Stimulated activated CD8-positive, alpha-beta memory T cell treated with anti-CD3 and anti-CD28 coated beads, Interleukin-15, amount 100 ng/mL, for 48 hours (primary cell): ENCODE measurements at places on chromosomes 12 and 14.

DNA sequence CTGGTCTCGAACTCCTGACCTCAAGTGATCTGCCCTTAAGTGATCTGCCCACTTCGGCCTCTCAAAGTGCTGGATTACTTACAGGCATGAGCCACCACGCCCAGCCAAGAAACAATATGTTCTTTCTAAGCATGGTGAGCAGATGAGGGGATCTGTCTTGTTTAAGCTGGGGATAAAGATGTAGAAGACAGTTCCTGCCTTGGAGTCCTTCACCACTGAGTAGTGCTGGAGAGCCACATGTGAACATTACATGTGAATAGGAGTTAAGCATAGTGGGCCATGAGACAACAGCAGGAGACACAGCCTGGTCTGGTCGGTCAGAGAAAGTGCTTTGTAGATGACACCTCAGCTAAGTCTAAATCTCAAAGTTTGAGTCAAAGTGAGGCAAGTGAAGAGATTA, 26.0 kb downstream of the TMBIM6 start:
- DNase-seq = no peak

GRCh38 chr14:89110110-89110509, 285.7 kb downstream of the TTC8 start:
- DNase-seq = no peak

DNA sequence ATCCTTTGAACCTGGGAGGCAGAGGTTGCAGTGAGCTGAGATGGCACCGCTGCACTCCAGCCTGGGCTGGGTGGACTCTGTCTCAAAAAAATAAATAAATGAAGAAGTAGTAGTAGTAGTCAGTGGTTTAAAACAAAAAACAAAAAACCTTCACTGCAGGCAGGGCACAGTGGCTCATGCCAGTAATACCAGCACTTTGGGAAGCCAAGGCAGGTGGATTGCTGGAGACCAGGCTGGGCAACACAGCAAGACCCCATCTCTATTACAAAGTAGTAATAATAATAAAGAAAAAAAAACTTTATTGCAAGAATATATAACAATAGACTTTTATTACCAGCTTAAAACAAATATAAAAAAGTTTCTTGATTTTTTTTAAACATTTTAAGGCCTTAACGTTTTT, 13.8 kb upstream of the NEK9 start:
- DNase-seq = no peak

DNA sequence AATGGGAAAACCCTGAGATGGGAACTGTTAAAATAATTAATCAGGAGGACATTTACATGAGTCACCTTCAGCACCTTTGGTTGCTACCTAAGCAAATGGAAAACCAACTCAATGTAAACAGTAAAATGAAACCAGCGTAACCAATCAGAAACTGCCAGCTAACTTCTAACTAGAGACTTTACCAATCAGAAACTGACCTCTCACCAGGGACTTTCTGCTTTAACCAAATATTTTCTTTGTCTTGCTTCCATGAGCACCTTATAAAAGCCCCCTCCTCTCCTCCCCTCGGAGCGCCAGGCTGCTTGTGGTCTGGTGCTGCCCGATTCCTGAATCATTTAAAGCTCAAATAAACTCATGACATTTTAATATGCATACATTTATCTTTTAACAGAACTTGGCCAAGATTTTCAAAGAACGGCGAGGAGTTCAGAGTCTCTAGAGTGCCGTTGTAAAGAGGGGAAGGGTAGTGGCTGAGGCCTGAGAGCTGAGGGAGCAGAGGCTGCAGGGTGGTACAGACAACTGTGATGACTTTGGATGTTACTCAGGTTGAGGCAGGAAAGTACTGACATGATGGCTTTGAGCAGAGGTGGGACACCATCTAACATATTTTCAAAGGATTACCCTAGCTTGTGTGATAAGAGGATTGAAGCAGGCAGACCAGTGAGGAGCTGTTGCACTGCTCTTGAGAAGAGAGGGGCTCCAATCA, 183.6 kb downstream of the CRADD start:
- no peak for DNase-seq

GRCh38 chr14:100711493-100711892, 15.2 kb upstream of the DLK1 start:
- DNase-seq = no peak

DNA sequence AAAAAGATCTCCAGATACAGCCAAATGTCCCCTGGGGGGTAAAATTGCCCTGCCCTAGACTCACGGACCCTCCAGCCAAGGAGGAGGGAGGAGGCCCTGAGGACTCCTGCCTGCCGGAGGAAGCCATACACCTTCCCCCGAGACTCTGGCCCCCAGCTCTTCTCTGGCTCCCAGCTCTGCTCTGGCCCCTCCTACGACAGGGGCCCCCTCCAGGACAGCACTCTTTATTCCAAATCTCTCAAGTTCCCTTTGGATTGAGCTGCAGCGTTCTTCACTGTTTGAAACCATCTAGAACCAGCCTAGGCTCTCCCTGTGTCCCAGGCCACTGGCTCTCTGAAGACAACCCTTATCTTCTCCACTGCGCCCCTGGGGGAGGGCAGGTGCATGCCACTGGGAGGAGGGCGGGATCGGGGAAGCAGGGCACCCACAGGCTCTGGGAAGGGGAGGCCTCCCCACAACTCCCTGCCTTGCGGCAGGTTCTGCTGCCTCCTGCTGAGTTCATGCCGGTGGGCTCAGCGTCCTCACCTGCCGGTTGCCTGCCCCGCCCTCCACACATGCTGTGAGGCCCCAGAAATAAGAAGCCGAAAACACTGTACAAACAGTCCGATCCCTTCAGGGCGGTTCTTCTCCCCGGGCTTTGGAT, 112.7 kb downstream of the DICER1 start:
- DNase-seq = no peak

- DNase-seq = no peak
Measured at GRCh38 chr12:26327975-26328644, 132.7 kb downstream of the SSPN start.

GRCh38 chr12:121751749-121752351, 39.3 kb downstream of the TMEM120B start:
- DNase-seq = no peak

DNA sequence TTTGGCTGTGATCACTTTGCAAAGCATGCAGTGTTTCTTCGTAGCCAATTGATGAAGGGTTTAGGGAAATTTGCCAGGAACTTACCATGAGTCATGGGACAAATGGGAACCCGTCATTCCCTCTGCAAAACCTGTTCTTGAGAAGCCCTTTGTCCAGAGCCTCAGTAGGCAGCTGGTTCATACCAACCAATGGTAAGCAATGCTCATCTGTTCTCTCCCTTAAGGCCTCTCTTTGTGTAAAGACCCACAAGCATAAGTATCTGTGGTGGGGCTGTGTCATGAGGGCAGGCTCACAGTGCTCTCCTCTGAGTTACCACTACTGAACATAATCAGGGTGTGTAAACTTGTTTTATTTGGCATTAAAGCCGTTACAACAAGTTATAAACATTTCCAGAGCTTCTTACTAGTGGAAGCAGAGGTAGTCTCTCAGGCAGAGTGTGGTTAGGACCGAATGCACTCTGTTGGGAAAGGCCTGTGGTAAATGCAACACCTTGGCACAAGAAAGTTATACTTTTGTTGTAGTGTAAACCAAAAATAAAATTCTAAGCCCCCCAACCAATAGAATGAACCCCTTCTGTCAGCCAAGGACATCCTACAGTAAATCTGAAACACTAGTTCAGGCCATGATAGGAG, 119.8 kb downstream of the SINHCAF start:
- DNase-seq = no peak
